ENCODE measurements at places on chromosomes 7 and 10.

DNA sequence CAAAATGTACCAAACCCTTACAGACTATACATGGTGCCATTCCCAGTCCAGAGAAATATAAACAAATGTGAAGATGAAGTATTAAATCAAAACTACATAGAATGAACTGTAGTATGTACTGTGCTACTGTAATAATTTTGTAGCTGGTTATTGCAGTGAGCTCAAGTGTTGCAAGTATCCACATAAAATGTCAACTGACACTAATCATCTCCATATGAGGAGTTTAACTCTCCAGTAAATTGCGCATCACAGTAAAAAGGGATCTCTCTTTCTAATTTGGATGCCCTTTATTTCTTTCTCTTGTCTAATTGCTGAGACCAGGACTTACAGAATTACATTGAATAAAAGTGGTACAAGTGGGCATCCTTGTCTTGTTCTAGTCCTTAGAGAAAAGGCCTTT is 165.5 kb downstream of the CPED1 start:
- DNase-seq: peak; percentile 68

- no peak for DNase-seq
Measured at GRCh38 chr7:54331311-54331710, 210.9 kb upstream of the VSTM2A start.

- no peak for DNase-seq
Measured at GRCh38 chr7:136403591-136403990, 426.4 kb upstream of the MTPN start.

DNA sequence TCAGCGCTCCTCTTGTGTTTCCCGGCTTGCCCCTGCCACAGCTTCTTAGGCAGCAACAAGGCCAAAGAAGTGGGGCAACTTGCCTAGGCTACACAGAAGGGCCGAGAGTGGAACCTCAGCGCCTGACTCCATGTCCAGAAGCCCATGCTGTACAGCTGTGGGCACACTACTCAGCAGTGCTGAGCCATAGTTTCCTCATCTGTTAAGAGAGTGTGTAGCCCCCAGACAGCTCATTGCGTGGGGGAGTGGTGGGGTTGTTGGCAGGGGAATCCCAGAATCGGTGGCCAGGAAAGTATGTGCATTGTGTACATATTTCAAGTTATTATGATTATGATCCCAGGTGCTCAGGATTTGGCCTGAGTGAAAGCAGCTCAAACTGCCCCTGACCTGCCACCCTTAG is 96.2 kb downstream of the CDH23 start:
- DNase-seq: no peak

DNA sequence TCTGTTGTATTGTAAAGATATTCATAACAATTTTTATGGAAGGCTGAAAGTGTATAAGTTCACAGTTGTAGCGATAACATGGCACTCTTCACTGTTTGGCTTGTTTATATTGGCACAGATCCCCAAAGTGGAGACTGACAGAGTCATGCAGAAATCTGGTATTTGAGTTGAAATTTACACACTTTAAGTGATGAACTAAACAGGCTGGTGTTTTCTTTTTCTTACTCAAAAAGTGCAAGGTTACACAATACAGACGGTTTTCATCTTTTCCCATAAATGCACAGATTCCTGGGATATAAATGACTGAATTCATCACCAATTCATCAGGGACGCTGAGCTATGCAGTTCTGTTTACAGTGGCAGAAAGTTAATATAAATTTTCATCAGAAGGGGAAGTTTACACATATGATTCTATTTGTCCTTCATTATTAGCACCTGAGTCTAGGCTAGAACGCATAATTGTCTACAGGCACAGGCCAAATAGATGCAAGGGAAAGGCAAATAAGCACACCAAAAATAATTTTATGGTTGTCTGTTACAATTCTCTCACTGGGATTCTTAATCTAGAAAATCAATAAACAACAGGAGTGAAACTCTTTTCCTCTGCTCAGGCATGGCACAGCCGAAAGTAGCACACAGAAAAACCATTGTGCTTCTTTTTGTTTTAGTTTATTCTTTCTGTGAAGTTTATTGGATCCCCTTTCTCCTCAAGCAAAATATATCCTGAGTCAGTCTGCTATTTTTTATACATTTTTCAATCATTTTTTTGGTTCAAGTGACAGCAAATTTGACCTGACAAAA is 88.0 kb downstream of the FOXP2 start:
- DNase-seq: peak; percentile 21

DNA sequence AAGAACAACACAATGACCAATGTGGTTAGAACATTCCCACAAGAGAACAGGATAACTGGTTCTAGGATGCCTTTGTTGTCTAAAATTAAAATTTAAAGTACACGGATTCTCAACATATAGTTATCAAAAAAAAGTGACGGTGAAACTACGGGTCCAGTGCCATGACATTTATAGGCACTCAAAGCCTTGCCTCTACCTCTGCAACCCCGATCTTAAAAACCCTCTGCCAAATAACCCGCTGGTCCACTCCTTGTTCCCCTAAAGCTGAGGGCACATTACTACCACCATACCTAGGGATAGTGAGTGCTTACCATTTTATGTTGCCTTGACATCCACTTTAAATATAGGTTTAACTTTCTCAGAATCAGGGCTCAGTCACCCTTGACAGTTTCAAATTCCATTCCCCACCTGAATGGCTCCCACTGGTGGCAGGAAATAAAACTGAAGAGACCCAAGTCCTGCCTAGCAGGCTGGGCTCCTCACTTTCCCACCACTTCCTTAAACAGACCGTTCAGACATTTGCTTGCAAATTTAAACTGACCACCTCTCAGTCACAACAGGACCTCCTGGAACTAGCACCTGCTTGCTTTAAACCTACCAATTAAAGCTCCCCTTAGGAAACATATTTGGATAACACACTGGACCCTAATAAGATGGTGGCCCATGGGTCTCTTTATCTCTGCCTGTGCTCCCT is 169.9 kb upstream of the ASAH2 start:
- DNase-seq: peak; percentile 38

GRCh38 chr10:100725071-100725471 is 20.3 kb upstream of the PAX2 start:
- no peak for DNase-seq

- DNase-seq: no peak
Measured at GRCh38 chr7:149544028-149544427, 46.4 kb upstream of the ZNF746 start.

- DNase-seq: no peak
Measured at GRCh38 chr7:46685051-46685450, 764.0 kb upstream of the IGFBP3 start.

- peak; percentile 65 for DNase-seq
Measured at GRCh38 chr7:45718464-45719330, 144.5 kb downstream of the ADCY1 start.

GRCh38 chr10:43076311-43076875 is 476 bp upstream of the RET start:
- DNase-seq: no peak

DNA sequence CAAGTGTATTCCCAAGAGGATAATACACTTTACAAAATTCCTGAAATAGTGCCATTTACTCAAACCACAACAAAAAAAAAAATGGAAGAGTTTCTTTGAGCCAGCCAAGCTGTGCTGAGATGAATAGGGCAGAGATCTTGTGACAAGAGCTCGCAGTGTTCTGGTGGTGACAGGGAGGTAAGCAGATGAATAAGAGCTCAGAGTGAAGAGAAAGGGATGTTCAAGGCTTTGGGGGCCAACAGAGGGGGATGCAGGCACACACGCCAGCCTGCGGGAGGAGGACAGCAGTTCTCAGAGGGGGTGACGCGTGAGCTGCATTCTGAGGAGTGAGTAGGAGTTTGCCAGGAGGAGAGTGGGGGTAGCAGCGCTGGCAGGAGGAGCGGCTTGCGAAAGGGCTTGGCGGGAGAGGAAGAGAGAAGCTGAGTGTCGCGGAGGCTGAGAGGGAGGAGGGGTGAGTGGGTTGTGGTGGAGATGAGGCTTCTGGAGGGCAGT is 194.4 kb upstream of the IMMP2L start:
- DNase-seq: peak; percentile 72
